ENCODE measurements at places on chromosomes 1 and 21.

DNA sequence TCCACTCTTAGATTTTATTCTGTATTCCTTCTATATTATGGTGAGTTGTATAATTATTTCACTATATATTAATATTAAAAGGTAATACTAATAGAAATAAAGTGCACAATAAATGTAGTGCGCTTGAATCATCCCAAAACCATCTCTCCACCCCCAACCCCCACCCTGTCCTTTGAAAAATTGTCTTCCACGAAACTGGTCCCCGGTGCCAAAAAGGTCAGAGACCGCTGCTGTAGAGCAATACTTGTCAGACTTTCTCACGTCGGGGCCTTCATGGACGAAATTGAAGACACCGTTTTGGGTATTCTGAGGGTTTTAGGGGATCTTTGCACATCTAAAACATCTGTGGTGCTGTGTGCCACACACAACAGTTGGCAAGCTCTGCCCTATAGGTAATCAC lies 19.6 kb downstream of the DYRK1A start:
- no peak for DNase-seq

DNA sequence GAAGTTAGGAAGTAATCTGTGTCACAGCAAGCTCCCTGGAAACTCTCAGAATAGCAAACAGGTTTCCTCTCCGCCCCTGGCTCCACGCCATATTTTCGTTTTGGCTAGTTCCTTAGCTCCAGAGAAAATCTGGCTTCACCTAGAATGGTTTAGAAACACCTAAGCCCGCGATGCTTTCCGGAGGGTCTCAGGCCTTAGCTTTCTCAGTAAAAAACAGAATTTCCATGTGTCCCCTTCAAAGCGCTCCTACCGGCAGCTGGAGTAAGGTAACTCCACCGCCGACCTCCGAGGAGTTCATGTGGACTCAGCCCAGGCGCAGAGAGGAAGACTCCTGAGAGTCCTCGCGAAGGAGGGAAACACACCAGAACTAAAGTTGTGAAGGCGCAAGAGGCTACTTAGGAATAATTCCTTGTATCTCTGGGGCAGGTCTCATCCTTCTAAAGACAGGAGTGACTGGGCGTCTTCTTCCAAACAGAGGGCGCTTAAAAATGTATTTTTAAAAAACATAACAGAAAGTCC lies 406 bp downstream of the KIAA0040 start:
- no peak for DNase-seq

DNA sequence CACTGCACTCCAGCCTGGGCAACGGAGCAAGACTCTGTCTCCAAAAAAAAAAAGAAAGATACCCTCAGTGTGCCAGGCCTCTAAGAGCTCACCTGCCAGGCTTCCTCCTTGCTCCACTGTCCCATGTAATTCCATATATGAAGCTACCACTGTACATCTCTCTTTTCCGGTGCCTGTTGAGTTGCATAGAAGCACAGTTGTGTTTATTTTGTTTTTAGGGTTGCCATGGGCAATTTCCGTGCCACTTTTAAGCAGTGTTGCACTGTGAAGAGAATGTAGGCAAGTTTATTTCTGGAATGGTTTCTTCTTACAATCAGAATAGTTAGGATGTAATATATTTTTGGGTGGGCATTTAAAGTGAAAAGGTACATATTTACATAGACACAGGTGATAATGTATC lies 23.3 kb downstream of the MR1 start:
- DNase-seq, result no peak

GRCh38 chr1:212313616-212314015 lies 28.4 kb downstream of the PPP2R5A start:
- DNase-seq, result no peak
